GM06990 (cell line): ENCODE measurements at places on chromosomes 1 and 21.

GRCh38 chr1:179818260-179818659, 59.3 kb downstream of the TOR1AIP2 start:
- no peak for DNase-seq

GRCh38 chr1:25006770-25007169, 76.7 kb upstream of the RUNX3 start:
- DNase-seq, result no peak

DNA sequence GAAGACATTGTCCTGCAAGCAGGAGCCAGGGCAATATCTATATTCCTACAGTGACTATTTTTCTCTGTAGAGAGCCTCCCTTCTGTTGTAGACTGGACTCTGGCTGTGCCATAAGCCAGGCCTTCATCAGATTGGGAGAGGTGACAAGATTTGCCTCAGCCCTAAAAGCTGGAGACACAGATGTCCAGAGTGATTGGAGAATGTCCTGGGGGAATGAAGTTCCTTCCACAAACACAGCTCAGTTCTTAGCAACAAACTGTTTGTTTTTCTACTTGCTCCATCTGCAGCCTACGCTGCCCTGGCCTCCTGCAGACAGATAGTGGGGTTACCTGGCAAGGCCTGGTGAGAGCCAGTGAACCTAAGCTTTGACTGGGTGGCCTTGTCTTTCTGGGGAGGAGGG, 29.9 kb upstream of the SNX27 start:
- DNase-seq, result no peak

GRCh38 chr1:28197682-28198415, 21.4 kb upstream of the PTAFR start:
- no peak for DNase-seq
